ENCODE measurements at places on chromosomes 4 and X. TPM values are rescaled to one million over a fixed set of nuclear protein-coding genes. Genes with fewer than 3 reads are reported as not detected.
A peak's percentile ranks its signal among the peaks of the same experiment; 100 is the strongest.

- H3K4me3 ChIP-seq: no peak overlapping the region
- peaks cover 12% of the 10 kb centered on the region for H3K4me1 ChIP-seq
- no peaks in the 10 kb centered on the region for H3K36me3 ChIP-seq
- H3K27ac ChIP-seq: no peak overlapping the region
- peak; percentile 84 for DNase-seq
Observed at GRCh38 chr4:48254381-48255071, 15.1 kb downstream of the TEC start.

- no peaks in the 10 kb centered on the region for H3K4me1 ChIP-seq
- no peak overlapping the region for H3K27ac ChIP-seq
- no peak for DNase-seq
Observed at GRCh38 chr4:153023139-153023538, 87.0 kb downstream of the FHDC1 start.

GRCh38 chr4:6377626-6378492 is 94.6 kb downstream of the PPP2R2C start:
- H3K4me3 ChIP-seq: no peak overlapping the region
- no peaks in the 10 kb centered on the region for H3K4me1 ChIP-seq
- peaks cover 4% of the 10 kb centered on the region for H3K27me3 ChIP-seq

GRCh38 chrX:102892103-102892502 is 45.0 kb upstream of the RAB40AL start:
- no peaks in the 10 kb centered on the region for H3K4me1 ChIP-seq
- no peaks in the 10 kb centered on the region for H3K36me3 ChIP-seq
- DNase-seq: no peak
- no peak overlapping the region for H3K27ac ChIP-seq

ATP8A1 gene
- 2.1 TPM for total RNA-seq

- H3K27me3 ChIP-seq: no peaks in the 10 kb centered on the region
- no peak for DNase-seq
- H3K4me3 ChIP-seq: no peak overlapping the region
- H3K4me1 ChIP-seq: no peaks in the 10 kb centered on the region
- no peak overlapping the region for H3K27ac ChIP-seq
- H3K36me3 ChIP-seq: no peaks in the 10 kb centered on the region
Observed at GRCh38 chrX:150282953-150283352, 80.2 kb upstream of the MAMLD1 start.

GRCh38 chr4:2858451-2859217 is 15.0 kb downstream of the ADD1 start:
- peak overlapping the region; percentile 50 for H3K27ac ChIP-seq
- H3K36me3 ChIP-seq: peaks cover 11% of the 10 kb centered on the region

DNA sequence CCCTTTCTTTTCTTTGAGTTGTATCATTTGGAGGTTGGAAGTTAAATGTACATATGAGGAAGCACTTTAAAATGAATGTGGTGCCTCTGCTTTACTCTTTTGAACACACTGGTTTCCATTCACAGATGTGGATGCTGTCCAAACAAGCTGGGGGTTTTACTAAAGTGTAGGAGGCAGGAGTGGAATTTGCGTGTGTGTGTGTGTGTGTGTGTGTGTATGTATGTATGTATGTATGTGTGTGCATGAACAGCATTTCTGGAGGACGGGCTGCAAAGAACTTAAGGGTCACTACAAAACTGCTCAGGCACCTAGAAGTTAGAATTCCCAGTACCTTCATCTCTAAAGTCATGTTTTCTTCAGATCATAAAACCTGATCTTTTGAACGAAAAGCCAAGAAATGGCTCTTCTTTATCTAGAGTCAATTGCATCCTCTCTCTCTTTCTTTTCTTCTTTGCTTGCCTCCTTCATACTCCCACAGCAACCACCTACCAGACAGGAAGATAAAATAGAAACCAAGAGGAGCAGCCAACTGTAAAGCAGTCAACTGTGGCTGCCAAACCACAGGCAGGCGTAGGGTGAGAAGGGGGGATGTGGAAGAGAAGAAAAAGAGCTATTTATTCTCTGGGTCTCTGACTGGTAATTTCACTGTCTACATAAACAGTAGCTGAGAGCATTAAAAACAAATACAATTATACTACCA is 177.0 kb upstream of the RASGEF1B start:
- no peaks in the 10 kb centered on the region for H3K36me3 ChIP-seq
- no peak overlapping the region for H3K27ac ChIP-seq
- DNase-seq: no peak

GRCh38 chr4:621296-622070 is 3.9 kb upstream of the PDE6B start:
- H3K27ac ChIP-seq: no peak overlapping the region
- no peak overlapping the region for H3K4me3 ChIP-seq
- H3K27me3 ChIP-seq: no peaks in the 10 kb centered on the region
- DNase-seq: peak; percentile 83

GRCh38 chr4:11293866-11294265 is 134.8 kb downstream of the HS3ST1 start:
- no peaks in the 10 kb centered on the region for H3K27me3 ChIP-seq
- no peaks in the 10 kb centered on the region for H3K4me1 ChIP-seq
- H3K4me3 ChIP-seq: no peak overlapping the region

PGAM4 gene
- not detected for total RNA-seq

Data from osteoblast (primary cell).